ENCODE measurements at places on chromosomes 2 and 18. TPM values are rescaled to one million over a fixed set of nuclear protein-coding genes. Genes with fewer than 3 reads are reported as not detected.

RTP5 gene
- not detected for total RNA-seq

DNA sequence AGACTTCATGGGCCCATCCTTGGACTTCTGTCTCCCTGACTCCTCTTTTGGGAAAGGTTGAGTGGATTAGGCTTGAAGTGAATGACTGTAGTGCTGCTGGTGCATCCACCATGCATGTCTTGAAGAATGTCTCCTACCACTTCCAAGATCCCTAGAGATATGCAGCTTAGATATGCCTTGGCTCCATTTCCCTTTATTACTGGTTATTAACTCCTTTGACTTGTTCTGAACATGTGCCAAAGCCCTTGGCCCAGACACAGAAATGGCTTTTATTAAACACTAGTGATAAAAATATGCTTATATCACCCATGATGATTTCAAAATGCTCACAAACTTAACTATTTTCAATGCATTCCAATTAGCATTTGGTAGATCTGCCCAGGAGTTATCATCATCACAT lies 90.0 kb upstream of the SLC14A2 start:
- DNase-seq, result no peak

GRCh38 chr2:16726147-16726546 lies 60.5 kb upstream of the CYRIA start:
- DNase-seq, result no peak

DNA sequence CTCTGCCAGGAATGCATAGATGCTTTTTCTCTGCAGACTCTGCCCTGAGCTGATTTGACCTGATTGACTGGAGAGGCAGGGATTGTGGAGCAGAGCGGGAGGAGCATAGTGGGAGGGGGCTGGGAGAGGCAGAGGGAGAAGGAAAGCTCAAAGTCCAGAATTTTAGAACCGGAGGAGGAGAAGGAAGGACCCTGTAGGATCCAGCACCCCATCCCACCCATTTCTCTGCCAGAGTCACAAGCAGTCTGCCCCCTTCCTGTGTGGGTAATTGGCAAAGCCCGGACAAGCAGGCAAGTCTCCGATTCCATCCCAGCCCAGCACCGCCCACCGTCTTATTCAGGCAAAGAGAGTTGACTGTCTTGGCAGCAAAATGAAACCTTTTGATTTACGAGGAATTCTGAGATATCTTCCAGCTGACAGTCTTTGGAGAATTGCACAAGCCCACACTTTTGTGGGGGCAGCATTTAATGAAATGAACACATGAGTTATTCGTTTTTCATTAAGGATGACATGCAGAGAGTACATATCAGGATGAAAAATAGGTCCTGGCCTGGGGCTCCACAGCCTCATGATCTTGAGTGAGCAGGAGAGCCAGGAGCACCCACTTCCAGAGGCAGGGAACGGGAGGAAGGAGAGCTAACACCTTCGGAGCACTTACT lies 103.1 kb downstream of the MCFD2 start:
- peak; percentile 91 for DNase-seq

- DNase-seq, result peak; percentile 37
Measured at GRCh38 chr2:7976206-7976605, 705.6 kb upstream of the ID2 start.

DNA sequence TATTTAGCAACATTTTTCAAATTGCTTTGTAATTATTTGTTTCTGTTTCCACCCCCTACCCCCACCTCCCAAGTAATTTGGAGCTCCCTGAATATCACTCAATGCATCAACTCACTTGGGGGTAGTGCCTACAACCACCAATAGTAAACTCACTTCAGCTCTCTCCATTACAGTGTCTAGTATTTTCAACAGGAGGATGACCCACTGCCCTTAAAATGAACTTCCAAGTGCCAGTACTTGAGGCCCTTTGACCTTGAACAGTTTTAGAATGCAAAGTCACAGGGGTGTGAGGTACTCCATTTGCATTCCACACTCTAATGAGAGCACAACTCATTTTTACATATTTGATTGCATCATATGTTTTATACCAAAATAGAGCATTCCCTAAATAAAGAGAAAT lies 523.0 kb downstream of the ERBB4 start:
- no peak for DNase-seq

- DNase-seq, result no peak
Measured at GRCh38 chr18:48658721-48659120, 119.9 kb downstream of the CTIF start.

- DNase-seq, result no peak
Measured at GRCh38 chr2:126911111-126911796, 12.6 kb downstream of the TEX51 start.

DNA sequence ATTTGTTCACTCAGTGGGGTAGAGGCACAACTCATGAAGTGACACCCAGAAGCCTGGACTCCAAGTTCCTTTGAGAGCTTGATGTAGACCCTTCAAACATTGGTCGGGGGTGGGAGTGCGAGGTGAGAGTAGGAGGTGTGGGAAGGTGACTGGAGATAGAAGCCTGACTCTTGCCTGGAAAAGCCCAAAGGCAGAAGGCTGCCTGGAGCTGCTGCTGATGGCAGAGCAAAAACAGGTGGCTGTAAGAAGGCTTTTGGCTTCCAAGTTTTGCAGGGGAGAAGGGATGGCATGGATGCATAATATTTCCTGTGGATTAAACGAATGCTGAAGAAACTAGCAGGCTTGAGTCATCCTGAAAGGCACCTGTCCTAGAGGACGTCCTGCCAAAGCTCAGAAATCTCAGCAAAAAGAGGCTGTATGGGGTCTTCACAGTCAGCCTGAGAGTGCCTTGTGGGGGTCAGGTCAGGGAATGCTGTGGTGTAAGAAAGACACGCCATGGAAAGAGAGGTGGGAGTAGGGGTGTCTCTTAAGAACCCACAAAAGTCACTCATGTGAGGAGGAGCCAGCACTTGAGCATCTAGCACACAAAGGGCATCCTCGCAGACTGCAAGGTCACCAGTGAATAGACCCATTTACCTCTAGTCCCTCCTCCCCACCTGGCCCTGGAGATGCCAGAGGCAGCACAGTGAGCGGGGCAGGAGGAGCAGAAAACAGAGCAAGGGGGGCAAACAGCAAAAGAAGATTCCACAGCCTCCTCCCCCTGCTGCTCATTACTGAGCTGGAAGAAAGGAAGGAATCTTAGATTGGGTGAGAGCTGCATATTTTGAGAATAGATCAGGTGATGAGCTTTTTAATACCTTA lies 37.5 kb downstream of the FASTKD2 start:
- DNase-seq, result no peak

DNA sequence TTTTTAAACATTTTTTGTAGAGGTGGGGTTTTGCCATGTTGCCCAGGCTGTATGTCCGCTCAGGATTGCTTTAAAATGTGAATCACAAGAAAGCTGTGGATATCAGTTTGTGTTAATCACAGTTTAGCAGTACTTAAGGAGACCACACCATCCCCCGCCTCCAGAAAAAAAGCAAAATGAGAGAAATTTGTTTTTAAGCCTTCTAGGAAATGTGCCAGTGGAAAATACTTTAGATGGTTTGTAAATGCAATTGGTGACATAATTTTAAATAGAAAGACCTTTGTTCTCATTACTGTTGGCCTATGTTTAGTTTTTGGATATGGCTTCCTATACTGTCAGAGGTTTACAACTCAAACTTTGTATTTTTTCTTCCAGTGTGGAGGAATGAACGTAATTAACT lies 27.0 kb downstream of the GCA start:
- DNase-seq, result peak; percentile 31

- DNase-seq, result no peak
Measured at GRCh38 chr18:76627444-76627843, 132.4 kb upstream of the ZNF516 start.

DNA sequence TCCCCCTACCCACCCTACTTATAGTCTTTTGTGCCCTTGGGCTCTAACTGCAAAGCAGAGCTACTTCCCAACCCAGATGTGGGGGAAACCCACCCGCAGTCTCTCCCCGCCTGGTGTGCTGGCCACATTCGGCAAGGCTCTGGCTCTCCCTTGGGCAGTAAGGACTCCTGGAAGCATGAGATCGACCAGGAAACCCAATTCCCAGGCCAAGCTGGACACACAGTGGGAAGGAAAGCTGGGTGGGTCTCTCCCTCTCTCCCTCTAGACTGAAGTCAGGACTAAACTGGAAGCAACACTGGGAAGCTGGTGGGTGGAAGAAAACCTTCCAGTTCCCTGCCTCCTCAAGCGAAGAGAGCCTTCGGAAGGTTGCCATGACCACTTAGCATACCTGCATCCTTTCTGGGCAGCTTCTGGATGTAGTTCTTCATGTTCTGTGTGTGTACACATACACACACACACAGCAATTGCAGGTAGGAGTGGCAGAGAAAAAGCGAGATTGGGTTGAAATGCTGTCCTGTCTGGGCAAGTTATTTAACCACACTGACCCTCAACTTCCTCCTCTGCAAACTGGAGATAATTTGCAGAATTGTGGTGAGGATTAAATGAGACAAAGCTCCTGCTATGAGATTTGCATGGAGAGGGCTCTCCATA lies 33.9 kb downstream of the ZBTB7C start:
- DNase-seq, result no peak

DNA sequence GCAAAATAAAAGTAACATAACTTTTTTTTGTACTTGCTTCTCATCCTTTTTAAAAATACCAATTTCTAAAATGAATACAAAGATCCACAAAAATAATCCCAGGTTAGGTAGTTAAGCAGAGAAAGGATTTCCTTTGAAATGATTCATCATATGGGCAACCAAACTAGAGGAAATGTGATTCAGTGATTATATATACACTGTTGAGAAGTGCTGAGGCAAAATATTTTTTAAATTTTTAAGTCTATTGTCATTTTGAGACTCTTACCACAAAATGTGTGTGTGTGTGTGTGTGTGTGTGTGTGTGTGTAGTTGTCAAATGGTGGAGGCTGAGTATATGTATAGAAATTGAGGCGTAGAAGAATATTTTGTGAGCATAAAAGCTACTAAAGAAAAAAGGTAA lies 1075.3 kb downstream of the LRP1B start:
- DNase-seq, result no peak

GRCh38 chr18:2719040-2719439 lies 63.5 kb downstream of the SMCHD1 start:
- DNase-seq, result no peak

DHRS9 gene
- 1.6 TPM for total RNA-seq

GRCh38 chr2:61042807-61043206 lies 22.9 kb upstream of the SANBR start:
- DNase-seq, result no peak

MYO5B gene
- 12.7 TPM for total RNA-seq

- peak; percentile 73 for DNase-seq
Measured at GRCh38 chr2:160334028-160334741, 134.1 kb upstream of the ITGB6 start.

TXNL1 gene
- total RNA-seq, result 28.6 TPM

GRCh38 chr2:191678437-191679100 lies 633 bp downstream of the NABP1 start:
- no peak for DNase-seq

DNA sequence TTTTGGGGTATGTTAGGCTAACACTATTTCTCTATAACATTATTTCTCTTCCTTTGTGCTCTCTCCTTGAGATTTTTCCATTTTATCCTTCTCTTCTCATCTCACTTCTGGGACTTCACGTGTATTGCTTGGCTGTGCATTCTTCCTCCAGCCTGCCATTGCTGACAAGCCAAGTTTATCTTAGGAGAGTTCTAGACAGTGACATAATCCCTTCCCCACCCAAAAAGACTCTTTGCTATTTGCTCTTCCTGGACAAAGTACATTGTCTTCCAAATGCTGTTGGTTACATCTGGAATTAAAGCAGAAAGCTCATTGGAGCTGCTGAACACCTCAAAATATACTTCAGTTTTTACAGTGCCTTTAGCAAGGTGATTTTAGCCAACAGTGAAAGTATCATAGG lies 8.9 kb downstream of the TSPYL6 start:
- DNase-seq, result no peak

SSB gene
- total RNA-seq, result 81.2 TPM

DSG1 gene
- 260 TPM for total RNA-seq

GRCh38 chr2:25354116-25354515 lies 12.4 kb upstream of the DNMT3A start:
- DNase-seq, result no peak

DNA sequence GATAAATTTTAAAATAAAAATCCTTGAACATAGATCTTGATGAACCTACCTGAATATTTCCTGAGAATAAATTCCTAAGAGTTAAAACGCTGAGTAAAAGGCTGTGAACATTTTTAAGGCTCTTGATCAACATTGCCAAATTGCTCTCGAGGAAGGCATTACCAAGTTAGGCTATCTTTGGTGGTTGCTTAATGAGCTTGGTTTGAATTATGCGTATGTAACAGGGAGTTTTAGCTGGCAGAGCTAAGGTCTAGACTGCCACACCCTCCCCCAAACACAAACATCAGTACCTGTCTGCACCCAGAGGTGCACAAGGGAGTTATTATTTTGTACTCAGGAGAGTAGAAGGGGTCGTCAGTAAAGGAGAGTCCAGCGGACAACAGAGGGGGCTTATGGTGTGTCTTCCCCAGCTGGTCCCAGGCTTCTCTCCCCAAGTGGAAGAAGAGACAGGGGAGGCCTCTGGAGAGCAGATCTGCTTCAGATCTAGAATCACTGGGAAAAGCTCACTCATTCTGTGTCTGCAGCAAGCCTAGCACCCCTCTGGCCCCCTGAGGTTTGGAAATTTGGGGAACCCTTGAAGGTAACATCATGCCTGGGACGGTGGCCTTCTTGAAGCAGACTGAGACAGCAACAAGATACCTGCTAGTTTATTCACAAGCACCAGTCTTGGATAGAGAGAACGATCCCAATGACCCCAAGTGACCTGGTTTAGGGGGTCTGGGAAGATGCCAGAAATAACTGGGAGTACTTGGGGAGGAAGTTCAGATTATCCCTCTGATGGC lies 197.2 kb upstream of the ID2 start:
- DNase-seq, result no peak

- no peak for DNase-seq
Measured at GRCh38 chr2:146734821-146735190, 1110.0 kb upstream of the ACVR2A start.

- DNase-seq, result no peak
Measured at GRCh38 chr2:71702971-71703898, 249.9 kb downstream of the DYSF start.

- DNase-seq, result no peak
Measured at GRCh38 chr2:24793761-24794435, 673 bp downstream of the CENPO start.

- peak; percentile 30 for DNase-seq
Measured at GRCh38 chr2:20514596-20515269, 67.9 kb downstream of the RHOB start.

- no peak for DNase-seq
Measured at GRCh38 chr18:2662990-2663389, 7.5 kb downstream of the SMCHD1 start.

DNA sequence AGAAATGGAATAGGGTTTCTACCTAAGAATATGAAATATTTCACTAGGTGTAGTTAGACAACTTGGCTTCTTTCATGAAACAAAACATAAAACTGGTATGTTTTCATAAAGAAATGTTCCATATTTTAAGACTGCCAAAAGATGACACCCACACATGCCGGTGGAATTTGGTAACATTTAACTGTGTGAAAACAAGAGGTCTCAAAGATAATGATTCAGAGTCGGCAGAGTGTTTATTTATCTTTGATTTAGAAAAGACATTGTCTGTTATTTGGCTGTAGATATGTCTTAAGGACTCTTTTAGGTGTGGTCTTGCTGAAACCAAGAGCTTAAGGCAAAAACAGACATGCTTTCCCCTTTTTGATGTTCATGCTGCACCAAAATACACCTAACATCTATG lies 63.5 kb upstream of the FN1 start:
- no peak for DNase-seq

CD8B2 gene
- total RNA-seq, result 0.10 TPM

- DNase-seq, result peak; percentile 4
Measured at GRCh38 chr2:60357996-60358395, 195.5 kb downstream of the BCL11A start.

HMSD gene
- total RNA-seq, result 0.20 TPM

ST8SIA5 gene
- 0.59 TPM for total RNA-seq

NYAP2 gene
- 0.30 TPM for total RNA-seq

Data from skin of body (tissue), 3 donors.